ENCODE measurements at places on chromosomes 5 and 9. TPM values are rescaled to one million over a fixed set of nuclear protein-coding genes. Genes with fewer than 3 reads are reported as not detected.

Gene SLC6A7
- not detected for total RNA-seq

Gene INSL6
- not detected for total RNA-seq

Gene ANGPTL2
- 47.5 TPM for total RNA-seq

Gene SEMA6A
- 0.41 TPM for total RNA-seq

Gene HK3
- not detected for total RNA-seq

Gene SPINK7
- not detected for total RNA-seq

Gene P4HA2
- 293 TPM for total RNA-seq

Gene ANKS6
- 13.8 TPM for total RNA-seq

Gene RALGPS1
- total RNA-seq = 2.4 TPM

Gene UBE2QL1
- 0.25 TPM for total RNA-seq

Gene ELOVL7
- not detected for total RNA-seq
